Substantia nigra (tissue), 51 donors: ENCODE measurements at places on chromosomes 12 and 14.
A peak's percentile ranks its signal among the peaks of the same experiment; 100 is the strongest.

DNA sequence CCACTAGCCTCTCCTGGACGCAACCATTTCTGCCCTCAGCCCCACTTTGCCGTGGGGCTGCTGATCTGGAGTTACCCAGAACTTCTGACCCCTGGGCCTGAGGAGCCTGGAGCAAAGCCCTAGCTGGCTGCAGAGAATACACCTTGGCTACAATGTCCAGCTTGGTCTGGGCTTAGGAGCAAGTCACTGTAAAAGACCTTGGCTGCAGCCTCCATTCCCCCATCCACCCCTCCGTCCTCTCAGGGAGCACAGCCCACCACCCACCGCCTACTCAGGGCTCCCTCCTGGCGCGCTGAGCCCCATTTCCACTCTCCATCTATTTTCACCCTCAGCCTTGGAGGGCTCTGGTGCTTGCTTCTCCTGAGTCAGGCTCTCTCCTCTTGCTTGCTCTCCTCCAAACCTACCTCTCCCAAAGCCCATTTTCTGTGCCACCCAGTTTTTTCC is 42.9 kb downstream of the ERH start:
- no peak for DNase-seq

GRCh38 chr14:89025561-89026236 is 201.2 kb downstream of the TTC8 start:
- no peak for DNase-seq

- DNase-seq: peak; percentile 18
These were observed 31.7 kb downstream of the TNFAIP2 start for GRCh38 chr14:103155010-103155409.

GRCh38 chr12:45547132-45547531 is 182.4 kb upstream of the ARID2 start:
- DNase-seq: no peak

GRCh38 chr14:99430491-99430890 is 50.2 kb downstream of the SETD3 start:
- no peak for DNase-seq

DNA sequence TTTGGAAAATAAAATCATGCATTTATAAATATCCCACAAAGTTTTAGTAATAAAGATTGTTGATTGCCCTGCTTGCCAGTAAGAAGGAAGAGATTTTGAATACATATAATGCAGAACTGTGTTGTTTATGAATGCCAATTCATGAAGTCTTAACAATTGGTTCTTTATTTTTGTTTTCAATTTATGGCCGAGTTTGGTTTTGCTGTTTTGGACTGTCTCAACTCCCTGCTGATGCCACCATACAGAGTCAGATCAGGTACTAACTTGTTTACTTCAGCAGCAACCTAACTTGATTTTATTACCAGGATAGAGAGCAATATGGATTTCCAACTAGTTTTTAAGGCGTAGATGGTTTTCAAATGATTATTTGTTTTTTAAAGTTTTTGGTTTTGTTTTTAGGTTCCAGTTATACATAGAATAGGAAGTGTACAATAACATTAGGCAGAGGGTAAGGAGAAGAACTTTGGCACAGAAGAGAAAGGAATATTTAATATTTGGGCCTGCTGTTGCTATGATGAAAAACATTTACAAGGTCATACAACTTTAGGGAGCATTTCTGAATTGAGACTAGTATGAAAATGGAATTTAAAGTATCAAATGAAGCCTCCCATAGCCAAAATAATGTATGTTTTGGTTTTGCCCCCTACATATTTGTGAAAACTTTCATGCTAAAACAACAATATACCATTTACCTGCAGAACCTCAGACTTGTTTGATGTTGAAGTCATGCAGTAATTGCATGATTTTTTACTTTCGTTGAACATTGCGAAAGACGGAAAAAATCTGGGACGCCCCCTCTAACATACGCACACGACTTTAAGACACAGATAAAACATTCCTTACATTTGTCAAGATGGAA is 904 bp upstream of the FAM177A1 start:
- no peak for DNase-seq

- no peak for DNase-seq
These were observed 131.7 kb downstream of the MIPOL1 start for GRCh38 chr14:37329189-37330001.

GRCh38 chr12:1250641-1251040 is 259.6 kb downstream of the ERC1 start:
- no peak for DNase-seq

DNA sequence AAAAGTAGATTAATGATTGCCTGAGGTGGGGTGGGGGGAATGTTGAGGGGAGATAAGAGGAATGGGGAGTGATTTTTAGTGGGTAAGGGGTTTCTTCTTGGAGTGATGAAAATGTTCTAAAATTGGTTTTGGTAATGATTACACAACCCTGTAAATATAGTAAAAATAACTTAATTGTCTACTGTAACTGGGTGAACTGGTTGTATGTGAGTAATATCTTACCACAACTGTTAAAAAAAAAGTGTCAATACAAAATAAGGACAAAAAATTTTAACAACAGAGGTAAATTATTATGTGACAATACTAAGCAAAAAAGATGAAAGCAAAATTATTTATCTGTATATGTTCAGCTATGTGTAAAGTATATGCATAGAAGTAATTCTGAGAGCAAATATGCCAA is 86.3 kb upstream of the RASSF8 start:
- DNase-seq: no peak

DNA sequence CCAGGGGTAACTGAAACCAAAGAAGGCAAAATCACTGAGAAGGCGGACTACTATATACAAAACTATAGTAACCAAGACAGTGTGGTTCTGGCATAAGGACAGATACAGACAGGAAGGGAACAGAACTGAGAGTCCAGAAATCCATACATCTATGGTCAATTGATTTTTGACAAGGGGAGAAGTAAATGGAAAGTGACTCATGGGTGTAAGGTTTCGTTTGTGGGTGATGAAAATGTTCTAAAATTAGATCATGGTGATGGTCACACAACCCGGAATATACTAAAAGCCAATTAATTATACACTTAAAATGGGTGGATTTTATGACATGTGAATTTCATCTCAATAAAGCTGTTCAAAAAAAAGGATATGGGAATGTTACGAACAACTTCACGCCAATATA is 18.7 kb downstream of the ANGEL1 start:
- DNase-seq: no peak

GRCh38 chr12:66668311-66668710 is 10.6 kb downstream of the GRIP1 start:
- DNase-seq: no peak

DNA sequence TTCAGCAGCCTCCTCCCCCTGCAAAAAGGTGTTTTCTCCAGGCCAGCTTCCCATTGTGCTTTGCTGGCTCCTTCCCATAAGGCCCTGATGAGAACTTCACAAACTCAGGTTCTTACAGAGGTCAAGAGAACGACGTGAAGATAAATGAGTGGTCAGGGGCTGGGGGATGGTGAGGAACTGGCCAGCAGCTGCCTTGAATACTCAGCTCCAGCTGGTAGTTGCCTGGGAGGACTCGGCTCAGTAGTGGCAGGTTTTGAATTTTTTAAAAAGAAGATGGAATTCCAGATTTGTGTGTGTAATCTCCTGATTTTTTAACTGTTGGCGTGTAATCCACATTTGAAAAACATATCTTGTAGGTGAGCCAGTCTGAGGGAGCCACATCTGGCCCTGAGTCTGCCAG is 5.9 kb downstream of the DDX55 start:
- DNase-seq: no peak

GRCh38 chr14:35047976-35048513 is 2.0 kb downstream of the FAM177A1 start:
- no peak for DNase-seq

DNA sequence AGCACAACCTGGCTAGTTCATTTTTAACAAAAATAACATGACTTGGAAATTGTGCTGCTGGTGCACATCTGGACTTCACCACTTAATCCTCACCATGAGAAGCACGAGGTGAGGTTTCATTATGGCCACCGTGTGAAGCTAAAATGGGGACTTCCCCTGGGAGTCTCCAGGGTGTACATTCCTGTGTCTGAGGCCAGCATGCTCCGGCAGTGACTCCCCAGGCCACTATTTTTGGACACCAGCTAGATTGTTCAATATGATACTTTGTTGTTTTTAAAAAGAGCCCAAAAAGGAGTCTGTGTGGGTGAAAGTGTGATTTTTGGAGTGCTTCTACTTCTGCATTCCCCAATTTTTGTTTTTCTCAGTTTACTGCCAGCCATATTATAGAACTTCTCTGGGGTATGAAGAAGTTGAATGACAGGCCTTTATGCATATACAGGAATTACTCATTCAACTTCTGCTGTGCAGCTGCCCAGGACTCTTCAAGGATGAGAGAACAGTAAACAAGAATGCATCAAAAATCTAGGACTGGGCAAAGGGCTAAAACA is 16.9 kb upstream of the AICDA start:
- no peak for DNase-seq
